ENCODE measurements at places on chromosomes 2 and 18.

GRCh38 chr2:30421604-30422443 lies 25.2 kb upstream of the LCLAT1 start:
- no peak for DNase-seq

DNA sequence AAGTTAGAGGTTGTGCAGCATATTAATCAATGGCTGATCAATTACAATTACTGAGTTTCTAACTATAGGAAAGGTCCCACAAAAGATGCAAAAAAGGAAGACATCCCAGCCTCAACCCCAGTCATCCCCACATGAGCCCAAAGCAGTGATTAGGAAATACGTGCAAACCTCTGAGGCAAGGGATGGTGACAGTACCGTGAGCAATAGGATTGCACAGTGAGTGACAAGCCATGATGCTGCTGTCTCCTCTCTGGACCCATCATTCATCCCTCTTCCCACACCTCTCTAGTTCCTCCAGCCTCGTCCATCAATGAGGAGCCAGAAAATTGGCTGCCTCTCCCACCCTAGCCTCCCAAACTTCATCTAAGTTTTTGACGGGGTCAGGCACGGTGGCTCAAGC lies 4.0 kb upstream of the SLC11A1 start:
- DNase-seq, result no peak

- DNase-seq, result no peak
Observed at GRCh38 chr2:191907545-191907944, 60.7 kb upstream of the CAVIN2 start.

- DNase-seq, result no peak
Observed at GRCh38 chr18:71238974-71239624, 950.3 kb downstream of the SOCS6 start.

DNA sequence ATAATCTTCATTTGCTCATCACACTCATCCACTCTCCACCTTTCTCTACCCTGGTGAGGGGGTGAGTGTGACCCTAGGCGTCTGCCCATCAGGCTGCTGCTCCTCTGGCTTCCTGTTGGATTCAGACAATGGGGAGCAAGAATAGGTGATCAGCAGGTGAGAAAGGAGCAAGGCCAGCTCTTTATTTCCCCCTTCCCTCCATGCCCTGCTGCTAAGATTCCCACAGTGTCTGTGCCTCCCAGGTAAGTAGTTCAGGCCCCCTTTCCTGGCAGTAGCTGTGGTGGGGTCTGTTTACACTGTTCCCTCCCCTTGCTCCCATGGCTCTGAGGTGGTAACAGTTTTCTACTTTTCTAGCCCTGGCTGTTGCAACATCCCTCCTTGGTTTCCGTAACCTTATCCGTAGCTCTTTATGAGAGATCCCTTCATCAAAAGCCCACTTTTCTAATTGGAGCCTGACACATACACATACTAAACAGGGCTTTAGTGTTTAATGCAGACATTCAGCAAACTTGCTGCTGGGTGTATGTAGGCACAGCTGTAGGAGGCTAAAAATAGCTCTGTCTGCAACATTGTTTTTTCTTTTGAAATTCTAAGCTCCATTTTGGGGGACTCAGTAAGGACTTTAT lies 27.5 kb downstream of the MAP2 start:
- DNase-seq, result no peak

DNA sequence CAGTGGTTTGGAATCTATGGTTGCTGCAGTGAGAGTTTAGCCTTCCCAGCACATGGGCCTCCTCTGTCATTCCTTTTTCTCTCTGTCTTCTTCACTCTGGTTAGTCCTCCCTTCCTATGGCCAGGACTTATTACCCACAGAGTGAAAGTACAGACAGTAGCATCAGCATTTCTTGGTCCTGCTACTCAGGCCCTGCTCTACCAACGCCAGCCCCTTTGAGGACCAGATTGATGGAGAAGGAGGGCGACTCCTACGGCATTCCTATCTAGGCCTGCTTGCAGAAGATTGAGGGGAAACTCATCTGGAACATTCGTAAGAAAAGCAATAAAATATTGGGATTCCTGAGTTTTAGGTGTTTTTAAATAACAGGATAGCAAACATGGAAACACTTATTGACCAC lies 43.5 kb downstream of the BMP10 start:
- no peak for DNase-seq

DNA sequence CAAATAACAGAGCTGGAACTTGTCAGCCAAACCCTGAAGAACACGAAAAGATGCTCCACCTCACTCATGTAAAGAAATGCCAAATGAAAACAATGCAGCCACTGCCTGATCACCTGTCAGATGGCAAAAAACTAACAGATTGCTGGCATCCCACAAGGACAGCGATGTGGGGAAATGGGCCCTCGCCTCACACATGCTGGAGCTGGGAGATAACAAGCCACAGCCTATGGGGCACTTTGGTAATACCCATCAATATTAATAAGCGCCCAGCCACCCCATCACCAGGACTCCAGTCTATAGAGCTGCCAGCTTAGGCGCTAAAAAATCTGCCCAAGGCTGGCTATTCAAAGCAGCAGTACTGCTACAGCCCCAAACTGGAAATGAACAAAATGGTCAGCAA lies 27.0 kb downstream of the TFCP2L1 start:
- DNase-seq, result no peak

- no peak for DNase-seq
Observed at GRCh38 chr2:48781366-48781765, 25.8 kb upstream of the LHCGR start.

- no peak for DNase-seq
Observed at GRCh38 chr18:73827801-73828200, 319.8 kb downstream of the FBXO15 start.

DNA sequence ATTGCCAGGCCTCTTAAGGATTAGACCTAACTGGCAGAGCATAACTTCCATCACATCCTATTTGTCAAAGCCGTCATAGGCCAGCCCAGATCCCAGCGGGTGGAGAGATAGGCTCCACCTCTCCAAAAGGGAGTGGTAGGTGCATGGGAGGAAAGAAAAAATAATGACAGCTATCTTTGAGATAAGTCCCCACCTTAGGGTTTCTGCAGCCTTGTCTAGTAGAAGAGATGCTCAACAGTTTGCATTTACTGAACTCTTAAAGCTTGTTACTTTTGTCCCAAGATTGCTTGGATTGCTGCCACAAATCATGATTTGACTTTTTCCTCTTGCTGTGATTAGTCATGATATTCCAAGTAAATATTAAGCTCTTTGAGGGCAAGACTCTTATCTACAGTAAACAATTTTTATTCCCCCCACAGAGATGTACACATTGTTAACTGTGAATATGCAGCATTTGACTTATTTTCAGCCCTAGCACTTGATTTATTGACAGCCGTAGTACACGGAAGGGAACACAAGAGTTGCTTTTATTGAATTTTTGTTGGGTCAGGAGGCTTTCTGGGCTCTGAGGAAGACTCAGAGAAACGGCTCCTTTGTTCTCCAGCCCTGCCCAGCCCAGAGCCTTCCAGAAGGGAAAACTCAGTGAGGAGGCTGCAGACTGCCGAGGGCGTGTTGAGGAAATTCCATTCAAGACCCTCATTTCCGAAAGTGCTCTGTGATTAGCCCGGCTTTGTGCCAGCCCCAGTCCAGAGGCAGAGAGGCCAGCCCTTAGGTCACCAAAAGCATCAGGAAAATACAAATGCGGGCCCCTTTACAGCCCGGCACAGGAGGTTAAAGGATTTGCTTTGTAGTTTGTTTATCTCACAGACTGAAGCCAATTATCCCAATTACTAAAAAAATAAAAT lies 75.5 kb upstream of the ZNF532 start:
- DNase-seq, result no peak

- no peak for DNase-seq
Observed at GRCh38 chr18:31229829-31230228, 67.2 kb upstream of the DSC1 start.

DNA sequence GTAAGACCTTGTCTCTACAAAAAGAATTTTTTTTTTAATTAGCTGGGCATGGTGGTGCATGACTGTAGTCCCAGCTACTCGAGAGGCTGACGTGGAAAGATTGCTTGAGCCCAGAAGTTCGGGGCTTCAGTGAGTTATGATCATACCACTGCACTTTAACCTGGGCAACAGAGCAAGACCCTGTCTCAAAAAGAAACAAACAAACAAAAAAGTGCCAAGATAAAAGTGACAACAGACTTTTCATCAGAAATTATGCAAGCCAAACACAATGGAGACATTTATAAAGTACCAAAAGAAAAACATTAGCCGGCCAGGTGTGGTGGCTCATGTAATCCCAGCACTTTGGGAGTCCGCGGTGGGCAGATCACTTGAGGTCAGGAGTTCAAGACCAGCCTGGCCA lies 26.7 kb downstream of the HADHA start:
- no peak for DNase-seq

DNA sequence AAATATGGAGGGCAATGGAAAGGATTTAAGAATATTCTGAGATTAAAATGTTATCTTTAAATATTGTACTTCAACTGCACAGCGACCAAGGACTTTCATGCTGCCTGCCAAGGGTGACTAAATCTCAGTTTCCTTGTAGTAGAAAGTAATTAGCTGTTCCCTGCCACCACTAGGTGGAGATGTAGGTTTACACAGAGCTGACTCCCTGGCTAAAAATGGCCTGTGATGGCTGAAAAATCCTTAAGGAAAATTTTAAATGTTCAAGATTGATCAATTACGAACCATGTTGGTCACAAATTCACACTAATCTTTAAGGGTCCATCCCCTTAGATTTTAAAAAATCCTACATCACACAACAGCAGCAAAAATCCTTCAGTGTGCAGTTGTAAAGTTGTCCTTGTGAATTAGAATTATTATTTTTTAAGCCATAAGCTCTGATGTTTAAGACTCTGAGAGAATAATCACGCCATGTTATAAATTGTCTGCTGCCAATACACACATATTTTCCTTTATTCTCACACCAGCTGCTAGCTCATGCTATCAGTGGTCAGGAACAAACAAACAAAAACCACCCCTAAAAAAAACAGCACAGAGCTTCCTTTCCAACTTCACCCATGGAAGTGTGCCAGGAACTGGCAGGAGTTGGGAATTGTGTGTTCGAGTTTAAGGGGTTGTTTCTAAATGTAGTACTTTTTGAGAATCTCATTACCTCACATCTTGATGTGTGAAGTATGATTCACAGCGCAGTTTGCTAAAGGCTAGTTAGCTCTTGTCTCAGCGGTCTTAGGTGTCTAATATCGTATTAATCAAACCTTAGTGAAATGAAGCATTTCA lies 399.8 kb downstream of the TMEM182 start:
- DNase-seq, result peak; percentile 31

GRCh38 chr2:187397886-187398285 lies 50.2 kb downstream of the CALCRL start:
- DNase-seq, result no peak
